AG20443 (cell line): ENCODE measurements at places on chromosomes 2 and 18.

GRCh38 chr18:45399146-45399545 is 216.1 kb upstream of the SLC14A2 start:
- DNase-seq: no peak

DNA sequence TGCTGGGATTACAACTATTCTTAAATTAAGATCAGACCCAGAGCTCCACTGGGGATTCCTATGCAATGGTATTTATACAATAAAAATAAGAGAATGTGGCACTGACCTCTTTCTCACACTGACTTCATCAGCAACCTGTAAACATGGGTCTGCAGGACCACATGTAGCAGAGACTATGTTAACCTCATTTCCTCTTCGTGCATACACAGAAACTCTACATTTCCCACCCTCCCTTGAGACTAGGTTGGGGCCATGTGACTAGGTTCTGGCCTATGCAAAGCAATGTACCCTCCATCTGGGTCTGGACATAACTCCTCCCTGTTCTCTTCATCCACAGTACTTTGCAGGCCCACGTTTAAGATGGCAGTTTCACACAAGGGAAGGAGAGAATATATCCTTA is 514.4 kb upstream of the CHAC2 start:
- DNase-seq: no peak

GRCh38 chr2:12685145-12685544 is 31.6 kb upstream of the TRIB2 start:
- no peak for DNase-seq

DNA sequence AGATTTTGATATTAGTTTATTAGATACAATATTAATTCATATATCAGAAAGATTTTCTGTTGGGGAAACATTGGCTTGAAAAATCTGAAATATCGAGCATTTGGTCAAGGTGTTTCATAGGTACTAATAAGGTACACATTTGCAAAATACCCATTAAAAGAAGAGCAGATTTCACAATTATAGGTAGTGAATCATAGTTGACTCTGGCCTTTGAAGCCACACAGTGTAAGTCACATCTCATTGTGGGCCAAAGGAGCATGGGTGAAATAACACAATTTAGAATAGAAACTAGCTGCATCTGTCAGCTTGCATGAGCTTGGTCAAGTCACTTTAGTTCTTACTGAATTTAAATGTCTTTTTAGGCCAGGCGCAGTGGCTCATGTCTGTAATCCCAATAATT is 4.9 kb downstream of the KDM3A start:
- DNase-seq: no peak

- no peak for DNase-seq
Measured at GRCh38 chr2:108607706-108608301, 73.5 kb downstream of the LIMS1 start.

DNA sequence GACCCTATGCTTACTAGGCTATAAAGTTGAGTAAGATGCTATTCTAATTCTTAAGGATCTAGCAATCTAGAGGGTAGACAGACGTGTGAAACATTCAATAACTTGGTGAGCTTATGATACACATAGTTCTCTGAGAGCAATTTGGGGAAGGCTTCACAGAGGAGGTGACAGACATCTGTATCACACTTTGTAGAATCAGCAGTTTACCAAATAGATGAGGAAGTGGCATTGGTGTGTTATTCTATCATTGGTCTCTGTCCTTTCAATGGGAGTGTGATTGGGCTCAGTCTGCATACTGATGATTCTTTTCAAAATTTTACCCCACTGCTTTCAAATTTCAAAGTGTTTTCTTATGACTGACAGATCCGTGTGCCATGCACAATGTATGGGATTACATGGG is 47.0 kb upstream of the TMEM178A start:
- no peak for DNase-seq

DNA sequence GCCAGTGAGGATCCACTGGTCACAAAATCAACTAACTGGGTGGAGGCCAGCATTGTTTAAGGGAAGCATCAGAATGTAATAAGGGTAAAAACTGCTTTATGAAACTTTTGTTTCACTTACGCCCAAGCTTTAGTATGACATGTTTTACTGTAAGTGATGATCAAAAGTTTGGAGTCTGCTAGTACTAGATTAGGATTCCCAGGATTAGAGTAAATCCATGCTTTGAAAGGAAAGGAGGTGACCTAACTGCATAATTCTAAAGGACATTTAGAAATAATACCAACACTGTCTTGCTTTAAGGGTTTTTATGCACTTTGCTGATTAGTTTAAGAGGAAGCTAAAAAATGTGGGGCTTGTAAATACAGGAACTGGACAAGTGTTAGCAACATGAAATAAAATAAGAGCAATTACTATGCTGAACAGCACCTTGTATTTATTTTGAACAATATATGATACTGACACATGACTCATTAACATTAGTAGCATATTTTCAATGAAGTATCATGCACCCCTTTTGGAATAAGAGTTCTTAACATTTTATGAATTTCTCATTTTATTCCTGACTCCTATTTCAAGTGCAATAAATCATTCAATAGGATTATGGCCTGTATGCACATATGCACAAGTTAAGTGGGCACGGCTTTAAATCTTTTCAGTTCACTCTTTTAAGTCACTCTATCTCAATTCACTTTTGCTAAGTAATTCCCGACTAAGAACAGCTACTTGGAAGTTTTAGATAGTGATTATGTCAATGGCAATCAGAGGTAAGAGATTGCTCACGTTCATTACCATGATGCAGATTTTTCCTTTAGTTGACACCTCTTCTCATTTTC is 62.5 kb downstream of the STK39 start:
- no peak for DNase-seq

DNA sequence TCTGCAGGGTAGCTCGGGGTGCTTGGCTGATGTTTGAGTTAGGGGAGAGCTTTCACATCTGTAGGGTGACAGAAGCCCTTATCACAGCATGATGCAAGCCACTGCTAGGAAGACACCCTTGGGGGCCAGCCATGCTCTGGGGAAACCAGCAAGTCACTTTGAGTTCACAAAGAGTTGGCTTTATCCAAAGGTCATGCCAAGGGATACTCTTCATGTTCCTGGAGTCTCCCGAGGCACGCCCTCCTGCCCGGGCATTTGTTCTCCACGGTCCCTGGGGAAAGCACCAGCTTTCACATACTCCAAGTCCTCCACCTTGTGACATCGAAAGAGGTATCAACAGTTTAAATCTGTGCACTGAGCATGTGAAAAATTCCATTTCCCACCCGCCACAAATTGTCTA is 227.7 kb downstream of the VAPA start:
- no peak for DNase-seq

DNA sequence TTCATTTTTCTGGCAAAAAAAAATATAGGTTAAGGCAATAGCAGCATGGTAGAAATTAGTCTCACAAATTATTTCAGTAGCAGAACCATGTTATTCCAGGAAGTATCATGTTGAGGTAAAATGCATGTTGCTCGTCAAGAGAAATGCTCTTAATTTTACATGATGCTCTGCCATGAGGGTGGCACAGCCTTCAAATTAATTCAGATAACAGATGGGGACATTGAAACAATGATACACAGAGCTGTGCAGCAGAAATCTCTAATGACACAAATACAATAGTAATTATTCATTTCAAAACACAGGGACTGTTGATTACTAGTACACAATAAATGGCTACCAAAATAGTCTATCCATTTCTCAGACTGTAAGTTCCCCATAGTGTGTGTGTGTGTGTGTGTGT is 24.8 kb downstream of the GAREM1 start:
- DNase-seq: no peak

DNA sequence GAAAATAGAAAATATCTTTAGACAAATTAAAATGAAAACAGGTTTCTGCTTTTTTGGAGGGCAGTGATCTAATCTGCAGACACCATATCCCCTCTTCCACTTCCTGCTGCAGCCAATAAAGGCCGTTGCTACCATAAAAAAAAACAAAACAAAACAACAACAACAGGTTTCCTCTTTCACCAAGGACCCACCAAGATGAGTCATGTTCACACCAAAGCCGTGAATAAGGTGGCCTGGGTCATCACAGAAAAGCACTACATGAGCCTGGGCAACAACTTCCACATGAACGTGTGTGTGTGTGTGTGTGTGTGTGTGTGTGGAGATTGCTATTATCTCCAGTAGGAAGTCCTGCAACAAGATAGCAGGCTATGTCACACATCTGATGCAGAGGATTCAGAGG is 24.8 kb upstream of the TFCP2L1 start:
- no peak for DNase-seq

DNA sequence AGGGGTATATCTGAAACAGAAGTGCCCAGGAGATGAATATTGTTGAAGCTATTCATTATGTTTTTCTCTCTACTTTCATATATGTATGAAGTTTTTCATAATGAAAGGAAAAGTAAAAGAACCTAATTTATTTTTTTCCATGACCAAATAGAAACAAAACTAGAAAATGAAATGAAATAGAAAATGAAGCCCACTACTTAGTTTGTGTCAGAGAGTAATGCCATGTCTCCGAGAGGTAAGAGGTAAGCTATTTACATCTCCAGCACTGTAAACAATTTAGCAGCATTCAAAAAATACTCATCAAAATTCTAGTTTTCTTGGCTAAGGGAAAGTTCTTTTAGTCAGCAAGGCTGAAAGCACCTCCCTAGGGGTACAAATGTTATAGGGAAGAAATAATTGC is 238.6 kb downstream of the PTH2R start:
- DNase-seq: no peak

- DNase-seq: no peak
Measured at GRCh38 chr2:156338578-156338977, 6.1 kb upstream of the NR4A2 start.

DNA sequence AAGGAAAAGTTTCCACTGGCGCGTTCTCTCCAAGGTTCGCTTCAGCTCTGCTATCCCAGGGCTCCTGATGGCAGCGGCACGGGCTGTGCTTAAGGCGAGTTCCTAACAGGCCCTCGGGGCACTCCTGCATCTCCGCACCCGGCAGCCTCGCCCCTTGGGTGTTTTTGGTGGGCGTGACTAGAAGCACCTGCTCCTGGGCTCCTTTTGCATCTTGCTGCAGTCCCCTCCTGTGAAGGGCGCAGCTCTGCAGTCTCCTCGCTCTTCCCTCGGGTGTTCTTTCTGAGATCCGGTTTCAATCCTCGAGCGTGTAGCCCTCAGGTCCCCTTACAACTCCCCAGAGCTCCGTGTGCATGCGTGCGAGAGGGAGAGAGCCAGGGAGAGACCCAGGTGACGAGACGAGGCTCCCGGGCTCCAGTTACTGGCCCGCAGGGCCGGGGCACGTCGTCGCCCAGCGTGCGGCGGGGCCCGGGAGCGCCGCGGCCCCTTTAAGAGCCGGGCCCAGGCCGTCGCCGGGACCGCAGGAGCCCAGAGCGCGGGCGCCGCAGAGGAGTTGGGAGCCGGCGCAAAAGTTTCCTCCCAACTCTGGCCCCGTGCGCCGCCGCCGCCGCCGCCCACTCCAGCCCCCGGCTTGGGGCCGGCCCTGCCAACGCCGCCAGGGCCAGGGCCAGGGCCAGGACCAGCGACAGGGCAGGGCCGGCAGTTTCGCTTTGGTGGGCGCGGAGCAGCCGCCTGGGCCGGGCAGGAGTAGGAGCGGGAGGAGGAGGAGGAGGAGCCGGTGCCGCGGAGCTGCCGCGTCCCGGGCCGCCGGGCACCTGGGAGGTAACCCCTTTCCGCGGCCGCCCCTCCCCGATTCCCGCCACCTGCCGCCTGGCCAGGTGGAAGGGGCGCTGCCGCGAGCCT is at the start of gene PARD3B:
PARD3B (plus strand) TSS at position 515 of the 900 bp plus-strand sequence. CDS start 525 bp downstream, outside the sequence.
- DNase-seq: peak; percentile 88
